ENCODE measurements at places on chromosomes 6 and 20.

DNA sequence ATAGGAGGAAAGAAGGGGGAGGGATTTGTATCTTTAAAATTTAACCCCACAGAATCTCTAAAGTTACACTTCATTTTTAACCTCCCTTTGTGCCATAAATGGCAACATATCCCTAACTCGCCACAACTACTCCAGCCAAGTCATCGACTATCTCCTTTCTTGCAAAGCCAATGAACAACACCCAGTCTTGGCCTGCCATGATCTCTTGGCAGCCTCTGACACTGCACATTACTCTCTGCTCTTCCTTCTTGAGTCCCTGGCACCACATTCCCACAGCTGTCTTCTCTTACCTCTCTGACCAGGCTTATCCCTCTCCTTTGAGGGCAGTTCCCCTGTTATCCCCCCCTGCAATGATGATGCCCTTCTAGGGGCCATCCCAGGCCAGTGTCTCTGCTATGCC lies 42.5 kb downstream of the MBOAT1 start:
- H3K27ac ChIP-seq: peak overlapping the region; percentile 53
- H3K36me3 ChIP-seq: no peaks in the 10 kb centered on the region
- DNase-seq: no peak
- no peaks in the 10 kb centered on the region for H3K27me3 ChIP-seq
- H3K4me1 ChIP-seq: no peaks in the 10 kb centered on the region

DNA sequence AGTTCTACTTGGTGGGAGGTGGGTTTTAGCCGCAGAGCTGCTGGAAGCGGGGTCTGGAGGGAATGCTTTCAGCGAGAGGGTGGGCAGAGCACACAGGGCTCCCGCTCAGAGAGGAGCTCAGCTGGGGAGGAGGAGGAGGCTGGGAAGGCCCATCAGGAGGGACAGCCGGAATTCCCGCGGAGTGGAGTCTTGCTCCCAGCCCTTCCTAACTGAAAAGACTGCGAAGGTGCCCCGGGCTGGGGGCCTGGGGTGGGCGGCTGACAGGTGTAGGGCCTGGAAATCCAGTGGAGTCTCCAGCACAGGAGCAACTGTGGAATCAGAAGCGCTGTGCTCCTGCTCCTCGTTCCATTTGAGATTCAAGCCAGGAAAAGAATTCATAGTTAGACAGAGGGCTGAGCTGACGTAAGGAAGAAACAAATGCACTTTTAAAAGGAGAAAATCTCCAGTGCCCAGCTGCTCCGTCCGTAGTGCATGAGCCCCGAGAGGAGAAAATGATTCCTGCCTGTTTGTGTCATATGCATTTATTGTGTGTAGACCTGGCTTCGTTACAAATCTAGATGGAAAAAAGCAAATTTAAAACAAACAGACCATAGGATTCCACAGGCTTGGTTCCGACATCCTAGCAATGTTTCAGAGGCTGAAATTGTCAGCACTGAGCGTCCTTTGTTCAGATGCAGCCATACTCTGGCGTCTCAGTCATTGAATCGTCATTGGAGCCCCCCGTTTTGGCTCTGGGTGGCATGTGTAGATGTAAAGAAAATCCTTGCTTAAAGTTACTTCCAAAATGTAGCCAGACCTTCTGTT lies 197.7 kb downstream of the SMOC2 start:
- DNase-seq: no peak
- H3K27ac ChIP-seq: peak overlapping the region; percentile 3
- H3K4me3 ChIP-seq: no peak overlapping the region
- H3K27me3 ChIP-seq: no peaks in the 10 kb centered on the region
- H3K4me1 ChIP-seq: peaks cover 17% of the 10 kb centered on the region
- H3K36me3 ChIP-seq: no peaks in the 10 kb centered on the region

- no peaks in the 10 kb centered on the region for H3K4me1 ChIP-seq
- no peaks in the 10 kb centered on the region for H3K27me3 ChIP-seq
- no peak for DNase-seq
- H3K36me3 ChIP-seq: no peaks in the 10 kb centered on the region
- H3K4me3 ChIP-seq: no peak overlapping the region
Measured at GRCh38 chr6:83273596-83273995, 80.4 kb downstream of the RWDD2A start.

GRCh38 chr20:1508574-1508973 lies 17.4 kb upstream of the SIRPB2 start:
- H3K4me3 ChIP-seq: no peak overlapping the region
- no peak overlapping the region for H3K27ac ChIP-seq
- no peaks in the 10 kb centered on the region for H3K27me3 ChIP-seq
- no peaks in the 10 kb centered on the region for H3K4me1 ChIP-seq
- no peaks in the 10 kb centered on the region for H3K36me3 ChIP-seq

DNA sequence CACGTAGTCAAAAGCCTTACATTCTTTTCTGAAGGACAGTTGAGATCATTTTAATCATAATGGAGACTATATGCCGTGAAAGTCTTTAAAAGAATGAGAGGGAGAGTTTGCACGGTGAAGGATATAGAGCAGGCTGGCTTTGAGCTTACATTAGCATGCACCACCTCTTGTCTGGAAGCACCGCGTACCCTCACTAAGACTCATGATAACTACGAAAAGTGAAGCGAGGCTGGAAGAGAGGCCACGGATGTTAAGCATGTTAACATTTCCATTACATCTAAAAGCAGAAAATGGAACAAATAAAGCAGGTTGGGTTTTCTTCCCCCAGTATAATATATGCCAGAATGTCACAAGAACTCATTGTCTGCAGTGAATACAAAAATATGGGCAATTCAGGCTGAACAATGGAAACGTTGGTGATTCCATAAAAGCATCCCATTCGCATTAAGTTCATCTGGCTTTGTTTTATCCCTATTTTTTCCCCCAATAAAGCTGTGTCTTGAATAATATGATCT lies 40.6 kb upstream of the NKX2-2 start:
- H3K36me3 ChIP-seq: no peaks in the 10 kb centered on the region
- no peak overlapping the region for H3K27ac ChIP-seq
- DNase-seq: no peak
- no peaks in the 10 kb centered on the region for H3K27me3 ChIP-seq
- no peak overlapping the region for H3K4me3 ChIP-seq

DNA sequence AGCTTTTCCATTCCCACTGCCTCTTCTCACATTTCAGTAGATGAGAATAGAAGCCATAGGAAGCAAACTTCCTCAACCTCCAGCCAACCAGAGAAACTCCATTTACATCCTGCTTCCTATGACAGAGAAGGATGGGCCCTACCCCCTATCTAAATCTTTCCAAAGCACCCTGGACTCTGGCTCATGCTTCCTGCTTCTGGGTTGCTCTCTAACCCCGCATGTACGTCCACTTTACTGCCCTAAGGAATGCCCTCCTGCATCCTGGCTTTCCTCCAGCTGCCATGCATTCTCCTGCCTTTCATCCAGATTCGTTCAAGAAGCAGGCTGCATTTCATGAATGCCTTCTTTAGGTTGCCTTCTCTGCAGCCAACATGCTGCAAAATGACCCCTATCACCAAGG lies 91.9 kb downstream of the FAM217A start:
- H3K4me1 ChIP-seq: no peaks in the 10 kb centered on the region
- no peak overlapping the region for H3K27ac ChIP-seq
- H3K36me3 ChIP-seq: no peaks in the 10 kb centered on the region
- no peaks in the 10 kb centered on the region for H3K27me3 ChIP-seq
- no peak for DNase-seq

- no peak for DNase-seq
- peak overlapping the region; percentile 94 for H3K27ac ChIP-seq
- no peaks in the 10 kb centered on the region for H3K4me1 ChIP-seq
Measured at GRCh38 chr6:143059663-143060353, 881 bp upstream of the AIG1 start.

GRCh38 chr20:50866036-50866685 lies 65.1 kb downstream of the ADNP start:
- no peaks in the 10 kb centered on the region for H3K4me1 ChIP-seq
- no peak for DNase-seq
- no peak overlapping the region for H3K27ac ChIP-seq
- H3K27me3 ChIP-seq: no peaks in the 10 kb centered on the region
- no peak overlapping the region for H3K4me3 ChIP-seq

- H3K36me3 ChIP-seq: no peaks in the 10 kb centered on the region
- no peak overlapping the region for H3K4me3 ChIP-seq
- DNase-seq: no peak
- H3K27ac ChIP-seq: no peak overlapping the region
Measured at GRCh38 chr6:90478278-90478677, 108.6 kb downstream of the MAP3K7 start.

GRCh38 chr6:146388736-146389364 lies 154.8 kb upstream of the RAB32 start:
- no peaks in the 10 kb centered on the region for H3K27me3 ChIP-seq
- no peak for DNase-seq
- no peaks in the 10 kb centered on the region for H3K36me3 ChIP-seq
- H3K4me1 ChIP-seq: no peaks in the 10 kb centered on the region
- no peak overlapping the region for H3K4me3 ChIP-seq

DNA sequence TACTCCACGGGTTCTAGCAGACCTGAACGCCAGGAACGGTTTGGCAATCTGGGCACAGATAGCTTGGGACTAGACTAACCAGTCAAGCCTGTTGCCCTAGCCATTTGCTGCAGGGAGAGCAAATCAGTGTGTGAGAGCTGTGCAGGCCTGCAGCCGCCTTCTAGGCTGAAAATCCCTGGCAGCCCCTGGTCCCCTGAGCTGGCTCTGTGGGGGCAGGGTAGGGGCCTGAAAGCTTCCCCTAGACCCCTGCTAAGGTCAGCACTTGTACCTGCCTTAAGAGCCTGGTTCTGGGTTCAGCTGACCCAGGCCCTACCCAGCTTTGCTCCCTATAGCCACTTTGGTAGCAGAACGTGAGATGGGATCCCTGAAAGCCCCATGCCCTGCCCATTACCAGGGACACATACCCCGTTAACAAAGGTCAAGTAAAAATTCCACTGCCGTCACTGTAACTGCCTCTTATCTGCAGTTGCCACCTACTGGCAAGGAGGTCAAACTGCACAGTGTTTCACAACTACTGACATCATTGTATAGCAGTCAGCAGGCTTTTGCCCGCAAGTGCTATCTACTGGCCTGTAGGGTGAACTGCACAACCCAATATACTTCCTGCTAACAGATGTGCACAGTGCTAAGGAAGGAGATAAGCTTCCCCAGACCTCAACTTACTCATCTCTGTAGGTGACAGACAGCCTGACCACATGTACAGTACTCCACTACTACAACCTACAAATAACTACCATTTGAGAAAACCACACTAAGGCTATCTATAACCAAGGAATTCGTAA lies 95.1 kb upstream of the OLIG3 start:
- H3K36me3 ChIP-seq: no peaks in the 10 kb centered on the region
- no peak for DNase-seq
- H3K27ac ChIP-seq: no peak overlapping the region
- H3K27me3 ChIP-seq: no peaks in the 10 kb centered on the region
- H3K4me1 ChIP-seq: no peaks in the 10 kb centered on the region

DNA sequence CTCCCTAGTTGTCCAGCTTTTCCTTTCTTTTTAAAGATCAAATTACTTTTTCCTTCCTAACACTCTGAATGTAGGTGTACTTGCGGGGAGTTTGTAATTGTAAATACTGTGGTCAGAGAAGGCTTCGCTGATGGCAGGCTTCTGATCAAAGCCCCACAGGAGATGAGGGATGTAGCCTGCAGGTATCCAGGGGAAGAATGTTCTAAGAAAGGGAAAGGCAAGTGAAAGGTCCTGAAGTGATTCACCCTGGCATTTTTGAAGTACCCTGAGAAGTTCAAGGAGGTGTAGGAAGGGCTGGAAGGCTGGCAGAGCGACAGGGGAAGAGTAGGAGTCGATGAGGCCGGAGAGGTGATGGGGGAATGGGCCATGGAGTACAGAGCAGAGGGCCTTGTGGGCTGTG lies 38.2 kb upstream of the CCN6 start:
- no peaks in the 10 kb centered on the region for H3K36me3 ChIP-seq
- H3K4me1 ChIP-seq: peaks cover 36% of the 10 kb centered on the region
- H3K4me3 ChIP-seq: no peak overlapping the region

- H3K4me1 ChIP-seq: no peaks in the 10 kb centered on the region
- H3K27ac ChIP-seq: peak overlapping the region; percentile 27
- no peak for DNase-seq
- H3K4me3 ChIP-seq: no peak overlapping the region
Measured at GRCh38 chr6:43278524-43279078, 19.5 kb upstream of the SLC22A7 start.

- H3K4me3 ChIP-seq: no peak overlapping the region
- no peaks in the 10 kb centered on the region for H3K27me3 ChIP-seq
- H3K4me1 ChIP-seq: no peaks in the 10 kb centered on the region
- H3K27ac ChIP-seq: no peak overlapping the region
- H3K36me3 ChIP-seq: no peaks in the 10 kb centered on the region
Measured at GRCh38 chr20:11582060-11582459, 335.6 kb upstream of the BTBD3 start.

DNA sequence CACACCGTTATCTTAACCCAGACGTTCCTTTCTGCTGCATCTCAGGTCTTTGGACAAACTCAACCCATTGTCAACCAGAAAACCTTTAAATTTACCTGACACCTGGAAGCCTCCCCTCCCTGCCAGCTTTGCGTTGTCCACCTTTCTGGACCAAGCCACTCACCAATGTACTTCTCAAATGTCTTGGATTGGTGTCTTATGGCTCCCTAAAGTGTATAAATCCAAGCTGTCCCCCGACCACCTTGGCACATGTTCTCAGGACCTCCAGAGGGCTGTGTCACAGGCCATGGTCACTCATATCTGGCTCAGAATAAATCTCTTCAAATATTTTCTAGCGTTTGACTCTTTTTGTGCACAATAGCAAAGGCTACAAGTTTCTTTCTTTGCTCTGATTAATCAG lies 250.0 kb downstream of the DLL1 start:
- peak overlapping the region; percentile 92 for H3K27ac ChIP-seq
- no peaks in the 10 kb centered on the region for H3K36me3 ChIP-seq
- no peak for DNase-seq

GRCh38 chr6:95578106-95578410 lies 723 bp downstream of the MANEA start:
- DNase-seq: no peak
- no peaks in the 10 kb centered on the region for H3K36me3 ChIP-seq
- H3K27me3 ChIP-seq: no peaks in the 10 kb centered on the region
- H3K27ac ChIP-seq: peak overlapping the region; percentile 93
- no peaks in the 10 kb centered on the region for H3K4me1 ChIP-seq

DNA sequence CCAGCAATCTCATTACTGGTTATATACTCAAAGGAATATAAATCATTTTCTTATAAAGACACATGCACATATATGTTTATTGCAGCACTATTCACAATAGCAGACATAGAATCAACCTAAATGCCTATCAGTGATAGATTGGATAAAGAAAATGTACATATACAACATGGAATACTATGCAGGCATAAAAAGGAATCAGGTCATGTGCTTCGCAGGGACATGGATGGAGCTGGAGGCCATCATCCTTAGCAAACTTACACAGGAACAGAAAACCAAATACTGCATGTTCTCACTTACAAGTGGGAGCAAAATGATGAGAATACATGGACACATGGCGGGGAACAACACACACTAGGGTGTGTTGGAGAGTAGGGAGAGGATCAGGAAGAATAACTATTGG lies 58.1 kb upstream of the FBXO30 start:
- H3K36me3 ChIP-seq: no peaks in the 10 kb centered on the region
- peaks cover 9% of the 10 kb centered on the region for H3K4me1 ChIP-seq
- H3K4me3 ChIP-seq: no peak overlapping the region
- H3K27me3 ChIP-seq: no peaks in the 10 kb centered on the region
- no peak for DNase-seq

GRCh38 chr6:162719528-162719927 lies 8.0 kb downstream of the PRKN start:
- no peaks in the 10 kb centered on the region for H3K27me3 ChIP-seq
- H3K36me3 ChIP-seq: no peaks in the 10 kb centered on the region
- H3K4me3 ChIP-seq: no peak overlapping the region
- peak overlapping the region; percentile 23 for H3K27ac ChIP-seq
